Hindlimb muscle (tissue), 1 donor: ENCODE measurements at places on chromosomes 3 and 15.

GRCh38 chr3:197149528-197149927 is 119.9 kb upstream of the MELTF start:
- no peak for DNase-seq

GRCh38 chr3:105614288-105615030 is 247.8 kb downstream of the ALCAM start:
- DNase-seq: no peak

DNA sequence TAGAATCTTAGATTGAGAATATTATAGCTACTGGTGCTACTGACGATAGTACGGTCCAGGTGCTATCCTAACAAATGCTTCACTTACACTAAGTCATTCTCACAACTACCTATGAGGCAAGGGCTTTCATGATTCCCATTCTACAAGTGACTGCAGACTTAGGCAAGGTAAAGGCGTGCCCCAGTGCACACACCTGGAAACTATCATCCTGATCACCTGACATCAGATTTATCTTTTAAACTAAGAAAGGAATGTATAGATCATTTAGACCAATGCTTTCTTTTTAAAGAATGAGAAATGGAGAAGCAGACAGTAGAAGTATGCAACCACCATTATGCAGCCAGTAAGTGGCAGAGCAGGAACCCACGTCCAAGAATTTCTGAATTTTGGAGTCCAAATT is 59.2 kb upstream of the LRRN1 start:
- DNase-seq: no peak

DNA sequence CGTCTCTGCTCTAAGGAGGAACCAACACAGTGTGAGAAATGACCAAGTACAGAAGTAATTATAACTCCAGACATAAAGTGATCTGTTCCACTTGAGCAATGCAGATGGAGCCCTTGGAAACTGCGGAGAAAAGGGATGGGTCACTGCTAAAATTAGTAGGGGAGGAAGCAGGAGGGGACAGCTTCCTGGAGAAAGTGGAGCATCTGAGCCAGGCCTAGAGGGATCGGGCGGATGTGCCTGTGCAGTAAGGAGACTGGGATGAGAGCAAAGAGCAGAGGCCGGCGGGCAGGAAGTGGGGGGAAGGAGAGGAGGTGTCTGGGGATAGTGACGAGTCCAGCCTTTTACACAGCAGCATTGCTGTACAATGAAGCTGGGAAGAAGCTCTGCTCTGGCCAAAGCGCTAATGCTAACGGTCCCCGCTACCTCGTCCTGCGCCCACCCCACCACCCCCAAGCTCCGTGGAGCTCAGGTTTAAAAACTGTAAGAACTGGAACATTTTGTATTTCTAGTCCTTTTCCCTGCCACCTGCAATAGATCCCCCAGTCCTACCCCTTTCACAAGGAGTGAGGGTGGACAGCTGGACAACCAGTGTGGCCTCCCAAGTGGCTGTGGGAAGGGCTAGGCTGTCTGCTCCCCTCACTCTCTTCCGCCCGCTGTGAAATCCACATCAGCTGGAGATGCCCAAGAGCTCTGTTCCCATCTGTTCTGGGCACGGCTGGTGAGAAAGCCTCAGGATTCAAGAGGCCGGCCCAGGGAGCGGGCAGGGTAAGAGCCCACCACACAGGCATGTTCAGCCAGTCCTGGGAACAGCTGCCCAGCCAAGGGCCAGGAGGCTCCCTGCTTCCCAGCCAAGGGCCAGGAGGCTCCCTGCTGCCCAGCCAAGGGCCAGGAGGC is 53.0 kb upstream of the HES1 start:
- DNase-seq: peak; percentile 78

GRCh38 chr3:141561426-141562034 is 74.7 kb downstream of the RASA2 start:
- DNase-seq: peak; percentile 61

DNA sequence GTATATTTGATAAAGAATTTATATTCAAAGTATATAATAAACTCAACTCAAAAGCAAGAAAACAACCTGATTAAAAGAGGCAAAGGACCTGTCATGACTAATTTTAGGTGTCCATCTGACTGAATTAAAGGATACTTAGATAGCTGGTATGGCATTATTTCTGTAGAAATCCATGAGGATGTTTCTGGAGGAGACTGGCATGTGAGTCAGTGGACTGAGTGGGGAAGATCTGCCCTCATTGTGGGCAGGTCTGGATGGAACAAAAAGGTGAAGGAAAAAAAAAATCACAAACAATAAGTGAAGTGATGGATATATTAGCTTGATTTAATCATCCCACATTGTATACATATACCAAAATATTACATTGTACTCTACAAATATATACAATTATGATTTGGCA is 16.6 kb downstream of the ANKRD28 start:
- no peak for DNase-seq

- DNase-seq: peak; percentile 3
Measured at GRCh38 chr15:91186904-91187656, 87.0 kb downstream of the SV2B start.

DNA sequence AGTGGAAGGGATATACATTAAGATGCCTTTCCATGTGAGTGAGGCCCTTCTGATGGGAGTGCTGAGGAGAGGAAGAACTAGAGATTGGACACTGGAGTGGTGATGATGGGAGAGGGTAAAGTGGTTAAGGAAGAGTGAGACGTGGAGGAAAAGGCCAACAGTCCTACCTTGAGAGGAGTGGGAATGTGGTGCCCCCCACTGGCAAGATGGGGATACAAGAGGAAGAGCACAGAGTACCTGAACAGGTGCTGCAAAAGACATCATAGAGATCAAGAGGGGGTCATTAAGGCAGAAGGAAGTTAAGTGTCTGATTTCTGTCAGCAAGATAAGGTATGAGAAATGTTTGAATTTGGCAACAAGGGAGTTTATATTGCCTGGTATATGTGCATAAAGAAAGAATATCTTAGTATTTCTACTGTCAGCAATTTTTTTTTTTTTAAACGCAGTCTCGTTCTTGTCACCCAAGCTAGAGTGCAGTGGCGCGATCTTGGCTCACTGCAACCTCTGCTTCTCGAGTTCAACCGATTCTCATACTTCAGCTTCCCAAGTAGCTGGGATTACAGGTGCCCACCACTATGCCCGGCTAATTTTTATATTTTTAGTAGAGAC is 34.0 kb downstream of the ARIH2 start:
- DNase-seq: no peak
